ENCODE measurements at places on chromosomes 12 and 14.
A peak's percentile ranks its signal among the peaks of the same experiment; 100 is the strongest.

DNA sequence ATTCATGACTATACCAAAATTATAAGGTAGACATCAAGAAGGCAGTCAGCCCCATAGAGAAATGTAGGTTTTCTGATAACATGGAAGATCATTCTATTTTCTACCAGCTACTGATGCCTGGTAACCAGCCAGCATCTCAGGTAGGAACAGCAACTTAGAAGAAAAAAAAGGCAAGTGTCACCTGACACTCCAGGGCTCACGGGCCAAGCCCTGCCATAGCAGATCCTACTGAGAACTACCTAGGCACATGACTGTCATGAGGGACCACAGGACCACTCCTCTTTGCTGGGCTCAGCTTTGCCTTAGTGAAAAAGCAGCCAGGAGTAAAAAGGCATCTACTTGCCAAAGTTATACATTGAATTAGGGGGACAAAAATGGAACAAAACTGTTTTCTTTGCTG lies 33.4 kb downstream of the CORO1C start:
- DNase-seq: no peak

DNA sequence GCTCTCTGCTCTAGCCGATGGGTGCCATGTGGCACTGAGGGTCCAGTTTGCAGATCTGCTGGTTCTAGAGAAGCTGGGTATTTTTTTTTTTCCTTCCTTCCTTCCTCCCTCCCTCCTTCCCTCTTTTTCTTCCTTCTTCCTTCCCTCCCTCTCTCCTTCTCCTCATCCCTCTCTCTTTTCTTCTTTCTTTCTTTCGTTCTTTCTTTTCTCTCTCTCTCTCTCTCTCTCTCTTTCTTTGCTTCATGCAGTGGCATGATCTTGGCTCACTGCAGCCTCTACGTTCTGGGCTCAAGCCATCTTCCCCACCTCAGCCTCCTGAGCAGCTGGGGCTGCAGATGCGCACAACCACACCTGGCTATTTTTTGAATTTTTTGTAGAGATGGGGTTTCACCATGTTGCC lies 2.7 kb upstream of the BCL7A start:
- DNase-seq: no peak

DNA sequence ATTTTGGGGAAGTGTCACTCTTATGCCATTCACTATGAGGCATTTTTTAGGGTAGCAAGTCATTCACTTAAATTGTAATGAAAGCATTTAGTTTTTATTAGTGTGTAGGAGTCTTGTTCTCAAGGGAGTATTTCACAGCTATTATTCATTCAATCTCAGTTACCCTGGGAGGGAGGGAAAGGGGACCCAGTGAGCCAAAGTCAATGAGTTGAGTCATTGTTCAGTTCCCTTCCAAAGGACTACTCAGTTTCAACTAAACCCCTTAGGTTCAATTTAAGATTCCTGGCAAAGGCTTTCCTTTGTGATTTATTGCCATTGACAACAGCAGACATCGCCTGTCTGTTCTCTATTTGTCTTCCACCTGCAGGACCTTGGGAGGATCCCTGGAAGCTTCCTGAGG lies 29.3 kb upstream of the RASSF8 start:
- DNase-seq: no peak

- no peak for DNase-seq
These were observed 22.9 kb downstream of the HIP1R start for GRCh38 chr12:122858171-122858570.

- no peak for DNase-seq
These were observed 19.0 kb downstream of the FAM222A start for GRCh38 chr12:109732321-109733305.

DNA sequence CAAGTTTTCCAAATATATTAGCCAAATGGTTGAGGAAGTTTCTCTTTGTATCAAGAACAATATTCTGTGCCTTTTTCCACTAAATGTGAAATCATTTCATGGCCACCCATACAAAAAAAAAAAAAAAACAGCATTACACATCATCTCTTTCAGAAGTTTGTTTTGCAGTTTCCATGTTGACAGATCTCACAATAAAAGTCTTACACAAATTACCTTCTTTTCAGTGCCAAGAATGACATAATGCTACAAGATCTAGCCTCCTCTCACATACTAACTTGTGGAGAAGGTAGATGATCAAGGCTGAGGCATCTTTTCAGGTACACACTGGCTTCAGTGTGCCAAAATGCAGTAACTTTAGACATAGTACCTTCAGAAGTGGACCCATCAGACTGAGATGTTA lies 35.3 kb downstream of the PRKD1 start:
- DNase-seq: no peak

DNA sequence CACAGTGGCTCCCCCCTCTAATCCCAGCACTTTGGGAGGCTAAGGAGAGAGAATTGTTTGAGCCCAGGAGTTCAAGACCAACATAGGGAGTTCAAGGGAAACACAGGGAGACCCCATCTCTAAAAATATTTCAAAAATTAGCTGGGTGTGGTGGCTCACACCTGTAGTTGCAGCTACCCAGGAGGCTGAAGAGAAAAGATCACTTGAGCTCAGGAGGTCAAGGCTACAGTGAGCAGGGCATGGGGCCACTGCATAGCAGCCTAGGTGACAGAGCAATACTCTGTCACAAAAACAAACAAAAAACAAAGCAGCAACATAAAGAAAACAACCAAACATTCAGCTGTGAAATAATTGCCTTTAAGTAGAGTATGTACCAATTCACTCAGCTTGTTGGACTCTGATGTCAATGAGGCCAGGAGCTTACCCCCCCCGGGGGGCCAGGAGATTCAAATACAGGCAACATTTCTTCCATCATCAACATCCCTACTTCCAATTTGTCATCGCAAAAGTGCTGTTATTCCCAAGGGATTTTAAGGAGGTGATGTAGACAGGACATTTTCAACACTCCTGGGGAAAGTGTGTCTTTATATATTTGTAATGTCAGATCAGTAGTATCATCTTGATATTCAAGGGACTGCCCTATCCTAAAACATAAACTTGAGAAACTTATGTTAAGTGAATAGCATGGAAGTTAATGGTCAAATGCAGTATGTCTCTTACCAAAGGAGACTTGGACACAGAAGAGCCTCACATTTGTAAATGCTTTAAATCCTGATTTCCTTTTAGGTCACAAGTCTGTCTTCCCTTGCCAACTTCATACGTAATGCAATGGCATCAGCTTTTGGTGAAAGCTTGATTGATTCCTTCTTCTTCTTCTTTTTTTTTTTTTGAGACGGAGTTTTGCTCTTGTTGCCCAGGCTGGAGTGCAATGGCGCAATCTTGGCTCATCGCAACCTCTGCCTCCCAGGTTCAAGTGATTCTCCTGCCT lies 40.6 kb upstream of the AEBP2 start:
- no peak for DNase-seq

DNA sequence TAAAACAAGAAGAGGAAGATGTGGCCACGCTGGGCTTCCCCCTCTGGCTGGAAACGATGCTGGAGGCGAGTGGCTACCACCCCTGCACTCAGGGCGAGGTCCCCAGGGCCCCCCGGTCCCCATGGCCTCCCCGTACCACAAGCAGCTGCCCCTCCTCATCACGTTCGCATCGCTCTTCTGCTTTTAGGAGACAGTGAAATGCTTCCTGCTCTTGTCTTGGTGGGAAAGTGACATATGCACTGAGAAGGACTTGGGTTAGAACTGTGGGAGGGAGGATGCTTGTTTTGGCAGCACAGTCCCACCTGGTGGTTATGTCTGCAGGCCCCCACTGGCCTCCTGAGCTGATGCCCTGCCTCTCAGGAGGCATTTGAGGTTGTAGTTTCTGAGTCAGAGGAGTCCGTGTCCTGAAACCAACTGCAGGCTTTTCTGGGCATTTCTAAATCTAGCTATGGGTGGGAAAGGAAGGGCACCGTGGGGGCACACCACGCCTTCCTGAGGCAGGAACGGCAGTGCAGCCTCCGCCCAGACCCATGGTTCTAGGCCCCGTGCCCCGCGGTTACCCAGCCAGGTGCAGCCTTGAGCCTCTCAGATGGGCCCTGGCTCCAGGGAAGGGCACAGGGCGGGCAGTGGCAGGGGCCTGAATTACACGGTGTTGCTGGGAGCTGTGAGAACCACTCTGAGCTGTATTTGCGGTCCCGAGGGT lies 139.3 kb downstream of the ADGRD1 start:
- DNase-seq: no peak

- DNase-seq: no peak
These were observed 420.2 kb upstream of the TBX3 start for GRCh38 chr12:115103884-115104883.

GRCh38 chr14:94505641-94506040 lies 3.6 kb downstream of the SERPINA12 start:
- no peak for DNase-seq

- DNase-seq: peak; percentile 53
These were observed 99.2 kb downstream of the RMST start for GRCh38 chr12:97561619-97562290.

- no peak for DNase-seq
These were observed 57.4 kb upstream of the LRFN5 start for GRCh38 chr14:41549282-41549681.

- no peak for DNase-seq
These were observed 25.8 kb upstream of the TMCC3 start for GRCh38 chr12:94676031-94676641.

- DNase-seq: no peak
These were observed 208.2 kb upstream of the NUDT4 start for GRCh38 chr12:93169536-93169935.

DNA sequence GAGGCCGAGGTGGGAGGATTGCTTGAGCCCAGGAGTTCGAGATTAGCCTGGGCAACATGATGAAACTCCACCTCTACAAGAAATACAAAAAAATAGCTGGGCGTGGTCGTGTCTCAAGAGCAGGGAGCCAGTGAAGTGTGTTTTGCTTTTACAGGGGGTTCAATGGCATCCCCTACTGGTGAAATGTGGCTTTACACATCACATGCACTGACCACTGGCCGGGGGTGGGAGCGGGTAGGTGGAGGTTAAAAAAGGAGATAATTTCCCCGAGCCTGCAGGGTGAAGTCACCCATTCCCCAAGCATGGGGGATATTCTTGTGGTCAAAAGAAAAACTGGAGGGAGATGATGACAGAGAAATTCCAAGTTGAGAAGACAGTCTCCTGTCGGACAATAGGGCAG lies 63.6 kb upstream of the PWP1 start:
- DNase-seq: no peak

GRCh38 chr12:66674495-66675122 lies 4.3 kb downstream of the GRIP1 start:
- no peak for DNase-seq

GRCh38 chr12:104463368-104463767 lies 6.6 kb downstream of the CHST11 start:
- no peak for DNase-seq

GRCh38 chr14:92726135-92726932 lies 22.1 kb downstream of the LGMN start:
- DNase-seq: no peak

DNA sequence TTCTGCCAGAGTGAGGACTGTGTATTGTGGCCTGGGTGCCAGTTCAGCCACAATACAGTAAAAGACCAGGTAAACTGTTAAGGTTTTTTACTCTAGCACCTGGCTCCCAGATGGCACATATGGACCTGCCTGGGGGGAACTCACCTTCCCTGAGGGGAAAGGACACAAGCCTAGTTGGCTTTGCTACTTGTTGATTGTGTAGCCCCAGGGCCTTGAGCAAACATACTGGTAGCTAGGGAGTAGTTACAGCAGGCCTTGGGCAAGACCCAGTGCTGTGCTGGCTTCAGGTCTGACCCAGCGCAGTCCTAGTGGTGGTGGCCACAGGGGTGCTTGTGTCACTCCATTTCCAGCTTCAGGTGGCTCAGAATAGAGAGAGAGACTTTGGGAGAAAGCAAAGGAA lies 216.4 kb downstream of the KLHL28 start:
- DNase-seq: no peak

GRCh38 chr12:50297996-50298395 lies 14.7 kb upstream of the LIMA1 start:
- no peak for DNase-seq

- no peak for DNase-seq
These were observed 31.9 kb upstream of the CAND1 start for GRCh38 chr12:67237231-67237630.

GRCh38 chr14:98700748-98701147 lies 571.2 kb downstream of the BCL11B start:
- no peak for DNase-seq

DNA sequence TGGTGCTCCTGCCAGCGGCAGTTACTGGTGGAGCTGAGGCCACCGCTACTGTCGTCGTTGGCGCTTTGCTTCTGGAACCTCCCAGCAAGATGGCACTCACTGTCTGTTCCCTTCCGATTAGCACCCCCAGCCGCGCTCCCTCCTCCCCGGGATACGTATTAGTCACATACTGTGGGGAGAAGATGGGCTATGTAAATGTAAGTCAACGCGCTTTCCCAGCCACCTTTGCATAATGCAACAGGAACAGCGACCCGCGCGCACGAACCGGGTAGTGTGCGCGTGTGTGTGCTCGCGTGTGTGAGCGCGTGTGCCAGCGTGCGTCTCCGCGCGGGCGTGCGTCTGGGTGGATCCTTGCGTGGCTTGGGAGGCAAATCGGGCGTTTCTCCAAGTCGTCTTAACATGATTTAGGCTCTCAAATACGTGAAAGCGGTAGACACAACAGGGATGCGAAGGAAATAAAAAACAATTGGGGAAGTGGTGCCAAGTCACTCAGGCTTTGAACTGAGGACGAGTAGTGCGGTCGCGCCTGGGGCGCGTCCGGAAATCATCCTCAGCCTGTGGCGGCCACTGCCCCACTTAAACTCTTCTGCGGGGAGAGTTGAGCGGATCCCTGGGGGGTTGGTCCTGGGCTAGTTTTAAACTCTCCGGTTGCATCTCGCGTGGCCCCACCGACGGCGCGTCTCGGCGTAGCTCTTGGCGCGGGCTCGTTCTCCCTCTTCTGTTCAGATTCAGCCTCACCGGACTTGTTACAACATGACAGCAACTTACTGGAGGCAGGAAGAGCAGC lies 1.8 kb downstream of the FLRT2 start:
- peak; percentile 84 for DNase-seq

GRCh38 chr12:76898442-76898841 lies 19.6 kb upstream of the CSRP2 start:
- DNase-seq: no peak

GRCh38 chr14:26067341-26067740 lies 530.5 kb downstream of the NOVA1 start:
- DNase-seq: no peak

DNA sequence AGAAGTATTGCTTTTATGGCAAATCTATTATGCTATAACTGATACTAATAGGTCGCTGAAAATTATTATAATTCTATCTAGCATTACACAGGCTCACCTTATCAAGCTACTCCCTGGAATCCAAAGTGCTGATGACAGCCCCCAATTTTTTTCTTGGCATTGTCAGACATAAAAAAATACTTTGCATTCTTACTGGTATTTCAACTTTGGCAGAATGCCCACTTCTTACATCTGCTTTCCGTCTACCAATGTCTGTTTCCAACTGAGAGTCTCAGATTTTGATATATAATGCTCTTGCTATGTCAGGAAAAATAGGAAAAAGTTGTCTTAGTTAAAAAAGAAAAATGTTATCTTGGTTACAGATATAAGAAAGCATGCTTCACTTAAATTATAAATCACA lies 615.4 kb downstream of the C12orf50 start:
- DNase-seq: no peak

- peak; percentile 75 for DNase-seq
These were observed 145.1 kb downstream of the KIF26A start for GRCh38 chr14:104283197-104284106.

- no peak for DNase-seq
These were observed 6.3 kb upstream of the CDH24 start for GRCh38 chr14:23063601-23064000.

GRCh38 chr12:52229836-52230343 lies 3.2 kb upstream of the KRT7 start:
- no peak for DNase-seq

GRCh38 chr14:64726585-64726890 lies 22.3 kb downstream of the PLEKHG3 start:
- DNase-seq: peak; percentile 64

Data from NCI-H510A treated with DMSO at 0.1 percent for 48 hours (cell line).